SJSA1 (cell line): ENCODE measurements at places on chromosomes 1 and 21. TPM values are rescaled to one million over a fixed set of nuclear protein-coding genes. Genes with fewer than 3 reads are reported as not detected.

BMP8B gene
- total RNA-seq = 0.08 TPM in 1 of 2 replicates, not detected in the other

USP48 gene
- 26.7 and 34.3 TPM in 2 replicates for total RNA-seq

PAQR6 gene
- total RNA-seq = 0.16 and 0.32 TPM in 2 replicates

SLC30A2 gene
- not detected in 2 replicates for total RNA-seq

HCRTR1 gene
- total RNA-seq = not detected in 2 replicates

OXCT2 gene
- 0.13 and 0.44 TPM in 2 replicates for total RNA-seq

HMGCL gene
- total RNA-seq = 24.0 and 35.9 TPM in 2 replicates

LRRC40 gene
- 30.9 and 35.9 TPM in 2 replicates for total RNA-seq

CRYAA gene
- total RNA-seq = not detected in 2 replicates
